Adrenal gland (tissue), 19 donors: ENCODE measurements at places on chromosomes 3 and 15. TPM values are rescaled to one million over a fixed set of nuclear protein-coding genes. Genes with fewer than 3 reads are reported as not detected.

DNA sequence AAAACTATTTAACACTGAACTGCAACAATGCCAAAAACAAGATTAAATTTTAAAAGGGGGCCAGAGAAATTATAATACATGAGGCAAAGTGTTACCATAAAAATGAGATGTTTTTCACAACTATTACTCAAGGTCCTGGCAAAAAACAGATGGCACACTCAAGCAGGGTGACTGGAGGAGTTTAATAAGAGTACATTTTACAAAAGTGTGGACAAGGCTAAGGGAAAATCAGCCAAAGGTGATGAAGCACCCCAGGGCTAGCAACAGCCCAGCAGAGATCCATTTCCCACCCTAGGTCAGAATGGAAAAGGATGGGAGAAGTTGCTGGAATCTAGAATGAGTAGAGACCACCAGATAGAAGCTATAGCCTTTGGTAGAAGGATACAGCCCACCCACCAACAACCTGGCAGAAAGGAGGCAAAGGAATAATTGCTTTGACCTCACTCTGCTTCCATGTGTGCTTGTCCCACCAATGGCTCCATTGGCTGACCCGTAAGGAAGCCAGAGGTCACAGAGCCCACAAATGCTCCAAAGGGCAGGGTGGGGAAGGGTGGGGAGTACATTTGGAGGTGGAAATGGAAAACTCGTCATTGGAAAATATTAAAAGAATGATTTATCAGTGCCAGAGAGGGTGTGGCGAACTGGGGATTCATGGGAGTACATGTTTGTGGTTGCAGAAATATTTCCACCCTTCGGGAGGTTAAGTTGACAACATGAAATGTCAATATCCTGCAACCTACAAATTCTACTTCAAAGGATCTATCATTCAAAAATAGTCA, 161.0 kb upstream of the UBE2E2 start:
- H3K27ac ChIP-seq = no peak overlapping the region
- DNase-seq = no peak
- H3K4me3 ChIP-seq = no peak overlapping the region
- H3K4me1 ChIP-seq = no peaks in the 10 kb centered on the region

- H3K4me3 ChIP-seq = no peak overlapping the region
- no peaks in the 10 kb centered on the region for H3K36me3 ChIP-seq
- H3K27ac ChIP-seq = no peak overlapping the region
- peaks cover 35% of the 10 kb centered on the region for H3K4me1 ChIP-seq
- no peak for DNase-seq
- no peaks in the 10 kb centered on the region for H3K27me3 ChIP-seq
Observed at GRCh38 chr3:11513817-11514135, 129.9 kb downstream of the VGLL4 start.

Gene CD276
- total RNA-seq = 80.0 TPM

Gene PLSCR5
- total RNA-seq = not detected

DNA sequence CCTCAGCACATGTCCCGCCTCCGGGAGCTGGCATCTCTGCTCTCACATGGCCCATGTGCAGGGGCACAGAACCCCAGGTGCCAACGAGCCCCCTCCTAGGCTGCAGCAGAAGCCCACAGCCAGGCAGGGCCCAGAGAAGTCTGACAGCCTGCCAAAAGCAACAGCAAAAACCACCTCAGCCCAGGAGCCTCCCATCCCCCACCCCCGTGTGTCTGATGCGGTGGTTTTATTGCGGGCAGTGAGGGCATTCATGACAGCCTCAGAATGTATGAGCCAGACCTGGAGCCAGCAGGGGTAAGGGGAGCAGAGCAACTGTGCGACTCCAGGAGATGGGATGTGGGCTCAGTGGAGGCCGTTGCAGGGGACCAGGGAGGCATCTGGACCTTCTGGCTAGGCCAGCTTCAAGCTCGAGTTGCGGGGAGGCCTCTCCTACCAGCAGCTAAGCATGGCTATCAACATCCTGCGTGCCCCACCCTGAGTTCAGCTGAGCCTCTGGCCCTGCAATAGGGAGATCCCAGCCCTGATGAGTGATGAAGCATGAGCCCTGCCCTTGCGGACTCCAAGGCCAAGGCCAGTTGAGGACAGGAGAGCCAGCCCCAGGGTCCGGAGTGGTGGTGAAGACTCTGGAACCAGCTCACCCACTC, 52.5 kb downstream of the CYP11A1 start:
- H3K27ac ChIP-seq = no peak overlapping the region
- H3K4me3 ChIP-seq = no peak overlapping the region
- H3K27me3 ChIP-seq = no peaks in the 10 kb centered on the region
- H3K36me3 ChIP-seq = no peaks in the 10 kb centered on the region
- DNase-seq = no peak
- H3K4me1 ChIP-seq = peaks cover 9% of the 10 kb centered on the region

Gene POLR2M
- total RNA-seq = 404 TPM

GRCh38 chr3:158260392-158260791, 150.5 kb downstream of the RSRC1 start:
- DNase-seq = no peak
- H3K4me1 ChIP-seq = no peaks in the 10 kb centered on the region
- H3K36me3 ChIP-seq = no peaks in the 10 kb centered on the region
